ENCODE measurements at places on chromosomes 16 and 17. TPM values are rescaled to one million over a fixed set of nuclear protein-coding genes. Genes with fewer than 3 reads are reported as not detected.

SERPINF2 gene
- total RNA-seq: 30.1 TPM

- no peak for DNase-seq
Observed at GRCh38 chr17:50913120-50913519, 47.0 kb upstream of the TOB1 start.

DNA sequence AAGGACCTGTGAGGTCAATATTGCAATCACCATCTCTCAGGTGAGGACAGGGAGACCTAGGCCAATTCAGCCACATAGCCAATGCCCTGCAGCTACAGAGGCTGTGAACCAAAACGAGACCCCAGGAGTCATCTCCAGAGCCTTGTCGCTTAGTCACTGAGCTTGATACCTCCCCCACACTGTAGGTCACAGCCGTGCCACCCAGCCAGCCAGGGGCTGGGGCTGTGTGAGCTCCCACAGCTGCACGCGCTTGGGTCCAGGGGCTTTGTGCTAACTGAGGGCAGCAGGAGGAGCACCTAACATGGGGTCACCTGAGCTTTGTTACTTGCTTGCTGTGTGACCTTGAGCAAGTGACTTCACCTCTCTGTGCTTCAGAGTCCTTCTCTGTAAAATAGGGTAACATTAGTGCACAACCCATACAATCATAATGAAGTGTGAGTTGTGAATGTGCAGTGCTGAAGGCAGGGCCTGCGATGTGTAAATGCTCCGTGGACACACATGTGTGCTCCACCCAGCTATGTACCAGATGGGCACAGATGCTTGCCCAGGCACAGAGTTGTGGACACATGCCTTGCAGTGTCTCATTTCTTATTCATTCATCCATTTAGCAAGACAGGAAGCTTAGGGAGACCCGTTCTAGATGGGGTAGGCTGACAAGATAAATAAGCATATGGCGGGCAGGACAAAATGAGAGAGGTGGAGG is 25.9 kb downstream of the SBK1 start:
- no peak for DNase-seq

DNA sequence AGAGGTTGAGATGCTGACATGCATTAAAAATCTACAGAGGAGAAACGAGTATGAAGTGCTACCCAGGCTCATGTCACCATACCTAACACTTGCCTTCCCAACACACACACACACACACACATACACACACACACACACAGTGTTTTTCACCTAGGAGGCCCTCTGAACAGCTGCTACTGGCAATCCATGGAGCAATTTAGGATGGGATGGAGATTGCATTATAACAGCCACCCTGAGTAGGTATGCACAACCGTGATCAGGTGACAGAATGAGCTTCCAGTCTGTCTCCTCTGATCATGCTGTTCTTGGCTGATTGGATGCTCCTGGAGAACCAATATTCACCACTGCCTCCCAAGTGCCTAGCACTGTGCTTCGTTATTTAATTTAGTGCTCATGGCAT is 528.5 kb upstream of the CDH5 start:
- no peak for DNase-seq

- DNase-seq: no peak
Observed at GRCh38 chr16:84764970-84765369, 54.8 kb upstream of the CRISPLD2 start.

- DNase-seq: no peak
Observed at GRCh38 chr17:76501827-76502307, 644 bp upstream of the RHBDF2 start.

GRCh38 chr17:46892192-46892703 is 30.7 kb upstream of the GOSR2 start:
- no peak for DNase-seq

DNA sequence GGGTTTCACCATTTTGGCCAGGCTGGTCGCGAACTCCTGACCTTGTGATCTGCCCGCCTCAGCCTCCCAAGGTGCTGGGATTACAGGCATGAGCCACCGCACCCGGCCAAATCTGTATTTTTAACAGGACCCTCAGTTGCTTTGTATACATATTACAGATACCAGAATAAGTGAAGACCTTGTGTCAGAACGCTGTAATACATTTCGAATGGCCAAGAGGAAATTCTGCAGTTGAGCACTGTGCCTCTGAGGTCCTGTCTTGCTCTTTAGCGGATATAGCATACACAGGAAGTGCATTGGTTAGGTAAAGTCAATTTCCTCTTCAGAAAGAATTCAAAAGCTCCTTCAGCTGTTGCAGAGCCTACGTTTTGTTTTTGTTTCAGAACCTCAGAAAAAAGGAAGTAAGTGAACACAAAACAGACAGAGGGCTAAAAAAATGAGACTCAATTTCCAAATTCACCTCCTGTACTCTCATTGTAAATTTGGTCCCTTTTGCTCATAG is 15.7 kb downstream of the CRLF3 start:
- no peak for DNase-seq
